NCI-H526 treated with DMSO at 0.1 percent for 48 hours (cell line): ENCODE measurements at places on chromosomes 7 and 10.

DNA sequence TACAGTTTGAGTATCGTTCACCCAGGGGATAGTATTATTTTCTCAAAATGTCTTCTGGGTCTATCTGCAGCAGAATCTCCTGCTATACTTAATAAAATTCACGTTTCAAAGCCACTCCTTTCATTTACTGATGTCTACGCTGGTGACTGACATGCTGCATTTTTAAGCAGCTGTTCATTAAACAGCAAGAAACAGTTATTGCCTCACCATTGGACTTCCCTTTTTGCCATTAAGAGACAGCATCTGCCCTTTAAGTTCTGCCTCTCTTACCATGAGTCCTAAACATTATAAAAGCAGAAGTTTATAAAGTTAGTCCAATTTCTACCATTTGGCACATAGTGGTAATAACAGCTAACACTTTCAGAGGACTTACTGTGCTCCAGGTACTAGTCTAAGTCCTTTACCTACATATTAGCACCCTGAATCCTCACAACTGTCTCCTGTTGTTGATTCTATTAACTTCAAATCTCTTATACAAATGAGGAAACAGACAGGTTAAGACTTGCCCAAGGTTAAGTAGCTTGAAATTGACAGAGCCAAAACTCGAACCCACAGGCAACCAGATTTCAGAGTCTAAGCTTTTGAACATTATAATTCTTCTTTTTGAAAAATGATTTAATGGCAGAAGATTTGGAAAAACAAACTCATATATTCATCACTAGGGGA is 169.5 kb downstream of the SNX13 start:
- peak; percentile 26 for DNase-seq

DNA sequence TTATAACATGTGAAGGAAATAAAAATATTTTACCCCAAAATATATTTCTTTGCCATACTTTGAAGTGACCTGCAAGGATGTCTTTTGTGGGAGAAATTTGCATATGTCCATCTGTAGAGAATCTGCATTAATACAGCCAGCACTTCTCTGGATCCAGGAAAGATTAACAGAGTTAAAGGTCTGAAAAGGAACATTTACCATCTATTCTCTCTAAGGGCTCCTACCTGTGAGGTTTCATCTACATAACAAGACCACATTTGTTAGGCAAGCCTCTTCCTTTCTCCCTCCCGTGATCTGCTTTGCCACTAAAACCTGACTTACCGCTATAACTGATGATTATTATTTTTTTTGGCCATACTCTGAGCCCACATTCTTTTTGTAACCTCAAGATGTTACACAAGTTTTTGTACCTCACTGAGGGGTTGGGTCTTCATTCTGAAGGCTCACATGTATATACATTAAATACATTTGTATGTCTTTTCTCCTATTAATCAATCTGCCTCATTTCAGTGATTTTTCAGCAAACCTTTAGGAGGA is 129.4 kb downstream of the AKR1D1 start:
- no peak for DNase-seq

GRCh38 chr10:12469345-12469744 is 120.0 kb downstream of the CAMK1D start:
- no peak for DNase-seq

GRCh38 chr7:120941856-120942255 is 8.7 kb upstream of the ING3 start:
- DNase-seq = no peak

GRCh38 chr10:50396491-50397311 is 145.4 kb upstream of the ASAH2 start:
- DNase-seq = no peak

- no peak for DNase-seq
Measured at GRCh38 chr7:94362276-94362675, 32.4 kb upstream of the COL1A2 start.

DNA sequence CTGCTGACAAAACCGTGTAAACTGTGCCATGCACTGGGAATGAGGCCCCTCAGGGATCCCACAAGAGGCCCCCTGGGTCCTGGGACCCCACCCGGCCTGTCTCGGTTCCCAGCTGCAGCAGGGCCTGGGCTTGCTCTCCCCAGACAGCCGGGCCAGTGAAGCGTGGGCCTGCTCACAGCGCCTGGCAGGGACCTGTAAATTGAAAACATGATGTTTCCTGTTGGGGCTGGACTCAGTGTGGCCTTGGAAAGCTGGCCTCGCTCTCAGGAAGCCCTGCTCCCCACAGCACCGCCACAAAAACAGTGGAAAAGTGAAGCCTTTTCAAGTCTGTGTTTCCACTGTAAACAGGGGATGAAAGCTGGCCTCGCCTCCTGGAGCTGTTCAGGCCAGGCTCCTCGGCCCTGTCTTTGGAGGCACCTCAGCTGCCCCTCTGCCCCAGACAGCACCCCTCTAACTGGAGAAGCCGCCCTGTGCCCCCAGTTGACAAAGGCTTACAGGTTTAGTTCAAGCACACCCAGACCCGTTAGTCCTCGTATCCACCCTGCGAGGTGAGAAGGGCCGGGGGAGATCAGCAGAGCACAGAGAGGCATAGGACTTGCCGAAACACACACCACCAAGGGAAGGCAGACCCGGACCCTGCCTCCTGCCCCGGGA is 108.3 kb downstream of the ZMIZ1 start:
- no peak for DNase-seq

DNA sequence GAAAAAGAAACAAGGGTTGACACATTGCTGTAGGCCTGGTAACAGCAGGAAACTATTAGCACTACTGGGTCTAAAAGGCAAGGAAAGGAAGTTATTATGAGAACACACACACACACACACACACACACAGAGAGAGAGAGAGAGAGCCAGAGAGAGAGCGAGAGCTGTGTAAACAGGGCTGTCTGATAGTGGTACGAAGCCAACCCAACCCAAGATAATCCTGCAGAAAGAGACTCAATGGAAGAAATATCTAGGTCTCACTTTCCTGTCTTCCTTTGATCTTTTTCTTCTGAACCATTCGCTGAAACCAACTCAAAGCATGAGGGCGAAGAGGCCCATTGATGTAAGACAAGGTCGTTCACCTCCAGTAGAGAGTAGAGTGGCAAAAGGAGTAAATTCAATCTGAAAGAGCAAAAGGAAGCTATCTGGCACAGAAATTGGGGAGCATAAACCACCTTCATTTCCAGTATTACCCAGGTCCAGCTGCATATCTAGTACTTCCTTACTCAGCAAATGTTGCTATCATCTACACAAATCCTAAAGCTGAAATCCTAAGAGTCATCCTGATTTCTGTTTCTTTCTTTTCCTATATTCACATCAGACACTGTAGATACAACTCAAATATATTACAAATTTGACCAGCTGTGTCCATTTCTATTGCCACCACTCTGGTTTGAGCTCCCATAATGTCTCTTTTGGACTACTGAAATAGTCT is 110.2 kb downstream of the TMEM26 start:
- no peak for DNase-seq

DNA sequence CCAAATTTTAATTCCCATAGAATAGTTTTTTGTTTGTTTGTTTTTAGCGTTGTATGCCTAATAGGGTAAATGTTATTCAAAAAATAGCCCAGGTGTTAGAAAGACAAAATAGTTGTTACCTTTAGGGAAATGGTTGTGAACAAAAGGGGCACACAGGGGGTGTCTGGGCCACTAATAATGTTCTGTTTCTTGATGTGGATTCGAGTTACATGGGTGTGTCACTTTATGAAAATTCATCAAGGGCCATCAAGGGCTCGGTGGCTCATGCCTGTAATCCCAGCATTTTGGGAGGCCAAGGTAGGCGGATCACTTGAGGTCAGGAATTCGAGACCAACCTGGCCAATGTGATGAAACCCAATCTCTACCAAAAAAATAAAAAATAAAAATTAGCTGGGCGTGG is 531.8 kb upstream of the C7orf33 start:
- no peak for DNase-seq

GRCh38 chr7:87872346-87872745 is 3.8 kb downstream of the SLC25A40 start:
- DNase-seq = no peak

- no peak for DNase-seq
Measured at GRCh38 chr7:123351516-123352505, 152.0 kb upstream of the SLC13A1 start.

DNA sequence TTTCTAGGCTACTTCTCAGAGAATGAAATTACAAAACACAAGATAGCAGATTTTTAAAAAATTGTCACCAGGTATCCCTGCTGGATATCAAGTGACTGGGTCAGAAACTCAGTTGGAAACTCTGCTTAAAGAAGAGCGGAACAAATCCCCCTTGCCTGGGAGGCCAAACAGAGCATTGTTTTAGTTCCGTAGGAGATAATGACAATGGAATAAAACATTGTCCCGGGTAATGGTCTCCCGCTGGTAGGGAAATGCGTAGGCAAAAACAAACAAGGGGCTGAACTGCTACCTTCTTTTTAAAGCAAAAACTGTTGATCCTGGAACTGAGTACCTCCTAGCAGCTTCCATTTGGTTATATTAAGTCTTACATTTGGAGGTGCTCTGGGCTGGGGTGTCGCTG is 21.3 kb upstream of the VAX1 start:
- no peak for DNase-seq
